ENCODE measurements at places on chromosomes 16 and 17. TPM values are rescaled to one million over a fixed set of nuclear protein-coding genes. Genes with fewer than 3 reads are reported as not detected.

GRCh38 chr17:31869797-31870568 lies 10.9 kb upstream of the COPRS start:
- DNase-seq = no peak

- no peak for DNase-seq
These were observed 1.1 kb upstream of the AXIN1 start for GRCh38 chr16:353404-354290.

Gene CMTM2
- total RNA-seq = not detected

DNA sequence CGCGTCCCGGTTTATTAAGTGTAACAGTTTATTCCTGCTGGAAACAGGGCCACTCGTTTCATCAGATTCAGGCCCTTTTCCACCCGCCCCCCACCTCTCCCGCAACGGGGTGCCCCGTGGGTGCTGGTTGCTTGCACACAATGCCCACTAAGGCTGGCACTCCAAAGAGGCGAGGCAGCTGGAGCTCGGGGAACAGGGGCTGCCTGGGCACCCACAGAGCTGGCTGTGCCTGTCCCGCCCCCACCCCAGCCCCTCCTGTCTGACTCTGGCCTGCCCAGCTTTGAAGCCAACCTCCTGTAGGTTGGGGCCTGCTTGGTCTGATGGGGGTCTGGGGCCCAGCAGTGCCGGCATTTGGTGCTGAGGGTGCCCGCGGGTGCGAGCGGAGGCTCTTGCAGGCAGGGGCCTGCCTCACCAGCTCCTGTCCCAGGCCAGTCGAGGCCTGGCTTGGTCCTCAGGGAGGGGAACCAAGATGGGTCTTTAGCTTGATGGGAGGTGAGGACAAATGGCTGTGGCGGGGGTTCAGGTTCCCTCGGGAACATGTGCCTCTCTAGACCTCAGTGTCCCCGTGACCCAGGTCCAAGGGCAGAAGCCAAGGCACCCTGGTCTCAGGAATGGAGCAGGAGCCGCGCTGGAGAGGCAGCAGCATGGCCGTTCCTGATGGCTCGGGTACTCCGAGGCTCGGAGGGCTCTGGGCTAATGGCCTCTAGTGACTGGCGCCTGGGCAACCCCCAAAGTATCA lies 20.1 kb downstream of the MYBBP1A start:
- DNase-seq = no peak

- DNase-seq = no peak
These were observed 41.3 kb upstream of the DNAH17 start for GRCh38 chr17:78618264-78619066.

DNA sequence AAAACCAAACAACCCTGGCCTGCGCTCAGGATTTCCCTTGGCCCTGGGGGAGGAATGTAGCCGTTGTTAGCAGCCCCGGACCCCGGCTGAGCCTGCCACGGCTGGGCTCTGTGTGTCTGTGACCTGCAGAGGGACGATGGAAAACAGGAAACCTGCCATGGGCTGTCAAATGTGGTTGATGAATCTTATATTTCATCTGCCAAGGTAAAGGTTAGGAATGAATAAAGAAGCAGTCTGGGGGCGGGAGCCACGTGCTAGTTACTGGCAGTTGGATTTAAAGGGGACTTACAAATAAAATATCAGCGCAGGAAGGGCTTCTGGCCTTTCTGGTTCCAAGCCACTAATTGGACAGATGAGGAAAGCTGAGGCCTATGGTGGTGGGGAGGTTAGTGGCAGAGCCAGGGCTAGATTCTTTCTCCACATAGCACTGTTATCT lies at the start of gene KRT23:
KRT23 (minus strand) TSS at position 263 of the 436 bp plus-strand sequence. CDS start 1,043 bp downstream, outside the sequence.
- DNase-seq = no peak

- DNase-seq = no peak
These were observed 226.3 kb downstream of the WWOX start for GRCh38 chr16:78325468-78326352.

DNA sequence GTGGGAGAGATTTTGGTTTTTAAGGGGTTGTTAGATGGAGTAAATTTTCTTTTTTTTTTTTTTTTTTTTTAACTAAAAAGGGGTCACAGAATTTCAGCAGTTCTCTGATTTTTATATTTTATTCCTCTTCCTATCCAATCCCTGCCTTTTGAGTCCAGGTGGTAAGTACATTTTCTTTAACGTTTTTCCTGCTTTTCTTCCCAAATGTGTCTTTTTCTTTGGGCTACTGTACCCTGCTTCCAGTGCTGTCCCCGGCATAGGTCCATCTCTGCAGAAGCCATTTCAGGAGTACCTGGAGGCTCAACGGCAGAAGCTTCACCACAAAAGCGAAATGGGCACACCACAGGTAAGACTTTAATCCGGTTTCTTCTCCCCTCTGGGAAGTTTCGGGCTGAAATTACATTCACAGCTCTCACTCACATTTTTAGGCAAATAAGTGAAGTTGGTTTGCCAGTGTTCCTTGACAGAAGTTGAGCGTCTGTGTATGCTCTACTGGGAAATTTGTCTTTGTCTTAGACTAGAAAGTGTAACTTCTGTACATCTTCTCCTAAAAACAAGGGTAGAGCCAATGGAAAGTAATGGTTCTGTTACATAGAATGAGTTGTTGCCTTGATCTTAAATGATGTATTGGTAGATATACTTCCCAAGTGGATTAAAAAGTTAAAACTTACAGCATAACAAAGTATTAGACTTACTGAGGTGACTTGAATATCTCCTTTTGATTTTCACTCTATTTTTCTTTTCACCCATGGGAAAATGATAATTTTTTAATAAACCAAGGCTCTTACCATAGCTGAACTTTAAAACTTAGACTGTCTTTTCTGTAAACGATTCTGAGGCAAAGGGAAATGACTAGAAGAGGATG lies 54.5 kb downstream of the TUBD1 start:
- no peak for DNase-seq

GRCh38 chr16:4701791-4702465 lies 8.6 kb downstream of the NUDT16L1 start:
- DNase-seq = no peak

DNA sequence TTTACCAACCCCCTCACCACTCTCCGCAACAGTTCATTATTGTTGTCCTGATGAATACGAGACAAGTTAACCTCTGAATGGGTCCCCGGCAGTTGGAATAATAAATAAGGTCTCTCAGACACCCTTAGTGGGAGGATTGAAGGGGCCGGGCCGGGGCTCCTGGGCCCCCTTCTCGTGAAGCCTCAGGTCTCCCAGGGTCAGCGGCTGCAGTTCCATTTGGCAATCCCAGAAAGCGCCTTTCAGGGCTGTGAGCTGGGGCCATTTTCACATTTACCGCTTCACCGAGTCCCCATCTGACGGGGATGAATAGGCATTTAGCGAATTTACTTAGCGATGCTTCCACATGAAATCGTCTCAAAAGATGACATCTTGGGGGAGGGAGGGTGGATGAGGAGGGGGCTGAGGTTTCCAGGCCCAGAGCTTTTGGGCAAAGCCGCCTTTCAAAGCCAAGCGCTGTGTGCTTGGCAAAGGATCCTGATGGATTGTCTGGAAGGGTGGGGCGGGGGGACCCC lies 309.8 kb downstream of the XYLT1 start:
- peak; percentile 27 for DNase-seq

GRCh38 chr16:71537643-71538042 lies 11.4 kb downstream of the CHST4 start:
- peak; percentile 23 for DNase-seq

Gene SEZ6L2
- 43.5 TPM for total RNA-seq

Gene CX3CL1
- total RNA-seq = not detected

Gene MRM3
- total RNA-seq = 54.1 TPM

- no peak for DNase-seq
These were observed 9.7 kb downstream of the CSF3 start for GRCh38 chr17:40024901-40025300.

GRCh38 chr16:85709766-85710585 lies 21.2 kb upstream of the GINS2 start:
- DNase-seq = no peak

DNA sequence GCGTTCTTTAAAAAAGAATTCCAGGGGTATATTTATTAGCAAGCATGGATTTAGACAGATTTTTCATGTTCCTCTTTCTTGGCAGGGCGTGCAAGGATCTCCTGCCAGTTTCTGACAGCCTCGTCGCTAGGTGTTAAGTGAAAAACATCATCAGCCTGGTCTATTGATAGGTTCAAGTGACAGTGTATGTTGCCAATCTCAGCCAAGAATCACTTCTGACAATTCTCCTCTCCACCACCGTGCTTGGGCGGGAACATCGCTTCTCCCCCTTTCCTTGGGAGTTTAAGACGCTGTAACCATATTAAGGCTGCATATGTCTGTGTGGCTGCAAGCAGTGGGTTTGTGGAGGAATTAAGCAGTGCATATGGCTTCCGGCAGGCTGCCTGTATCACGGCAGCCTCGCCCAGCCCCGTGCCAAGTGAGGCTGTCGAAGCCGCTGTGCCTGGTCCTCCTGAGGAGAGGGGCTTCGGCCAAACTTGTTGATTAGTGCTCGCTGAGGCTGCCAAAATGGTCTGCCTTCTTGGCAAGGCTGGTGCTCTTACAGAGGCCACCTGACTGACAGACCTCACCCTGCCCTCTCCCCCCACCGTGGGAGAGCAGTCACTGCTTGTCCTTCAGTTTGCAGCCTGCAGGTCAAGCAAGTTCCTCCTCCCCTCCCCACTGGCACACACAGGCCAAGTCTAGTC lies 132.2 kb upstream of the MPHOSPH6 start:
- DNase-seq = no peak

GRCh38 chr17:82598256-82599119 lies 49.8 kb downstream of the WDR45B start:
- DNase-seq = no peak

DNA sequence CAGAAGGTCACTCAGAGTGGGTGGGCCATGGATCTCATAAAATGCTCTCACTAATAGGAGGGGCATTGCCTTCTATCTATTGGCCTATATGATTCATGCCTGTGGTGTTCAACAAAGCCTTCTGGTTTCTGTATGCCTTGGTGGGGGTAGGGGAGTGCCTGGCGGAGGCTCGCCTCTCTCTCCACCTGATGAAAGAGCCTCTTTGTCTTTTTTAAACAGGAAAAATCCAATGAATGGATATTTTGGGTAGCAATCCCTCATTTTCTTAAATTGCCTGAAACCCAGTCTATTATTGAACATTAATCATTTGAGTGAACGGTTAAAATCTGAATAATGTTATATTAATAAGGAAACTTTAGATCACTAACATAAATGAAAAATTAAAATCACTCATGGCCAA lies 90.6 kb downstream of the TOX3 start:
- DNase-seq = no peak

Gene CPNE7
- total RNA-seq = 5.1 TPM

DNA sequence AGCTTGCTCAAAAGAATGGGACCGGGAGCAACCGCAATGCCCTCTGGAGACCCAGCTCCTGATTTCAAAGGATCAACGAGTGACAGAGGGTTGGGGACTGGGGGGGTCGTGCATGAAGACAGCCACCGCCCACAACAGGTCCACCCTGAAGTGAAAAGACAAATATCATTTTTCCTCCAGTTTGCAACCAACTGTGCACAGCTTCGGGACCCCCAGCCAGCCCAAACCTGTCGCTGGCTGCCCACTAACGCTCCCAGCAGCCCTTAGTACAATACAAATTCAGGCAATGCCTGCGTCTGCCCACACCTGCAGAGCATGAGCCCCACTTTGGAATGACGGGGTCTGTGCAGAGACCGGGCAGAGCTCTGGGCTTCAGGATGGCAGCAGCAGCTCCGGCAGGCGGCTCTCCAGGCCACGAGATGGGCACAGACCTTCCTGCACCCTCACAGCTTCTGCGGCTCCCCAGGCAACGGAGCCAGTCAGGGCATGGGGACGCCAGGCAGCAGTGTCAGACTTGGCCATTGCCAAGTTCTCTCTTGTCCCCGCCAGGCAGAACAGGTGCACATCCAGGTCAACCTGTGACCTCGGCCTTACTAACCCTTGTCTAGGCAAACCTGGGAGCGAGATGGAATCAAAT lies 60.1 kb downstream of the TBC1D16 start:
- DNase-seq = no peak

Gene TP53TG3
- 2.1 TPM for total RNA-seq

DNA sequence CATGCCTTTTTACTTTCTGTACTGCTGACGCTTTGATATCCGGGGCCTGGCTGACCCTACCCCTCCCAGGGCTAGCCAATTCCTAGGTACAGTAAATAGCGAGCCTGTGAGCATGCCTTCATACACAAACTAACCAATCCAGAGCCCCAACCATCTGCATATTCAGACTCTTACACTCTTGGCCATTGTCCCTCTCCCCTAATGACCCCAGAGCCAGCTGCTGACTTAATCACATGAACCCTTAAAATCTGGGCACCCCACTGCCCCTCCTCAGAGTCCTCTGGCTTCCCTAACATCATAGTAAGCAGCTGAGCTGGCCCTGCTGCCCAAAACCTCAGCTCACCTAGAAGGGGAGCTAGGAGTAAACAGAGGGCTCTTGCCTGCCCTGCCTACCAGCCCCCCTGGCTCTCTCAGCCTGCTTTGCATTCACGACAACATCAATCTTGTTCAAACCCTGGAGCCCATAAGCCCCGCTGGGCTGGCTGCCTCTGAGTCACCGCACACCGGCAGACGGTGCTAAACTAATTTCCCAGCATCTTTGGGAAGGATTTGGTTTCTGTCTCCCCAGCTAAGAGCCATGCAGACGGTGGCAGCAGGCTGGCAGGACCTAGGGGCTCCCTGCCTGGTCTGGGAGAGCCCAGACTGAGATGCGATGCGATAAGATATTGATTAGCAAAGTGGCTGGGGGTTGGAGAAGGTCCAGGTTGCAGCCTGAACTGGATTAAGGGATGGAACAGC lies 63.2 kb downstream of the CLEC19A start:
- no peak for DNase-seq

GRCh38 chr17:44389723-44390202 lies 314 bp upstream of the ITGA2B start:
- no peak for DNase-seq

- no peak for DNase-seq
These were observed 133.7 kb upstream of the TNRC6C start for GRCh38 chr17:77824780-77825280.

GRCh38 chr17:69880591-69881112 lies 194.4 kb upstream of the KCNJ16 start:
- DNase-seq = no peak

DNA sequence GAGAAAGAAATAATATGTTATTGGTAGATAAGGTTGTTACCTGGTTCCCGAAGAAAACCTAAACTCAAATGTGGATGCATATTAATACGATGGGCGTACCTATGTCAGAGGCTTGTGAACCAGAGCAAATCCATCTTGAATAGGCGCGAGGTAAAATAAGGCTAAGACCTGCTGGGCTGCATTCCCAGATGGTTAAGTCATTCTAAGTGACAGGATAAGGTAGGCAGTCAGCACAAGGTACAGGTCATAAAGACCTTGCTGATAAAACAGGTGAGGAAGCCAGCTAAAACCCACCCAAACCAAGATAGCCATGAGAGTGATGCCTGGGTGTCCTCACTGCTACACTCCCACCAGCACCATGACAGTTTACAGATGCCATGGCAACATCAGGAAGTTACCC lies 1400.1 kb downstream of the CDH8 start:
- DNase-seq = no peak

Gene KIF2B
- total RNA-seq = not detected

Gene HBA1
- not detected for total RNA-seq

GRCh38 chr17:15651583-15652110 lies 32.1 kb upstream of the FBXW10B start:
- peak; percentile 63 for DNase-seq

DNA sequence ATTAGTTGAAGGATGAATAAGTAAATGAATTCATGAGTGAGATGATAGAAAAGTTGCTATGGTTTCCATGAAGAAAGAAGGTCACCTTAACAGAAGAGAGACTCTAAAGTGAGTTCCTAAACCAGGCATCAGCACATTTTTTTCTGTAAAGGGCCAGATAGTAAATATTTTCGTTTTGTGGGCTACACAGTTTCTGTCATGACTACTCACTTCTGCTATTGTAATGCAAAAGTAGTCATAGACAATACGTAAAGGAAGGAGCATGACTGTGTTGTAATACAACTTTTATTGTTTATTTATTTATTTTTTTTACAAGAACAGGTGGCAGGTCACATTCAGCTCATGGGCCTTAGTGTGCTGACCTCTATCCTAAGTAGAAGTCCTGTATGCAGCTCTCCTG lies 426.1 kb upstream of the DYNLRB2 start:
- no peak for DNase-seq

Measured in G401 (cell line).